Stimulated activated CD4-positive, alpha-beta T cell treated with anti-CD3 and anti-CD28 coated beads, Interleukin-15, amount 100 ng/mL, for 24 hours (primary cell): ENCODE measurements at places on chromosomes 4 and X.
A peak's percentile ranks its signal among the peaks of the same experiment; 100 is the strongest.

GRCh38 chr4:69057620-69058409, 38.5 kb upstream of the UGT2B7 start:
- no peak for DNase-seq

GRCh38 chr4:22196551-22196950, 248.0 kb upstream of the KCNIP4 start:
- DNase-seq = no peak

- no peak for DNase-seq
These were observed 81.5 kb upstream of the BMP3 start for GRCh38 chr4:80948995-80949394.

- DNase-seq = no peak
These were observed 12.6 kb downstream of the EFNB1 start for GRCh38 chrX:68841251-68842049.

DNA sequence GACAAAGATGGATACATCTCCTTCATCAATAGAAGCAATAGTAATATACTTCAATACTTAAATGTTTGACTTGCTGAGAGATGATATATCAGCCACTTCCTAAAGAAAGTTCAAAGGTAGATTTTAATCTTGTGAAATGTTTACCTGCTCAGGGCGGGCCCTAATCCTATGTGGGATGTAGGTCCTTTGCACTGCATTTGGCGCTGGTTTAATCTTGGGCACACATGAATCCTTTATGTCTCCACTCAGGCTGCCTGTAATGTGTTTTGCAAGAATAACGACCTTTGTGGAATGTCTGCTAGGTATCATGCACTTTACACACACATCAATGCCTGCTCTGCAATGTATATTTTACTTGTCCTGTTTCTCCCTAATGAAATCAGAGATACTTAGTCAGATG, 368.7 kb downstream of the GBA3 start:
- no peak for DNase-seq

DNA sequence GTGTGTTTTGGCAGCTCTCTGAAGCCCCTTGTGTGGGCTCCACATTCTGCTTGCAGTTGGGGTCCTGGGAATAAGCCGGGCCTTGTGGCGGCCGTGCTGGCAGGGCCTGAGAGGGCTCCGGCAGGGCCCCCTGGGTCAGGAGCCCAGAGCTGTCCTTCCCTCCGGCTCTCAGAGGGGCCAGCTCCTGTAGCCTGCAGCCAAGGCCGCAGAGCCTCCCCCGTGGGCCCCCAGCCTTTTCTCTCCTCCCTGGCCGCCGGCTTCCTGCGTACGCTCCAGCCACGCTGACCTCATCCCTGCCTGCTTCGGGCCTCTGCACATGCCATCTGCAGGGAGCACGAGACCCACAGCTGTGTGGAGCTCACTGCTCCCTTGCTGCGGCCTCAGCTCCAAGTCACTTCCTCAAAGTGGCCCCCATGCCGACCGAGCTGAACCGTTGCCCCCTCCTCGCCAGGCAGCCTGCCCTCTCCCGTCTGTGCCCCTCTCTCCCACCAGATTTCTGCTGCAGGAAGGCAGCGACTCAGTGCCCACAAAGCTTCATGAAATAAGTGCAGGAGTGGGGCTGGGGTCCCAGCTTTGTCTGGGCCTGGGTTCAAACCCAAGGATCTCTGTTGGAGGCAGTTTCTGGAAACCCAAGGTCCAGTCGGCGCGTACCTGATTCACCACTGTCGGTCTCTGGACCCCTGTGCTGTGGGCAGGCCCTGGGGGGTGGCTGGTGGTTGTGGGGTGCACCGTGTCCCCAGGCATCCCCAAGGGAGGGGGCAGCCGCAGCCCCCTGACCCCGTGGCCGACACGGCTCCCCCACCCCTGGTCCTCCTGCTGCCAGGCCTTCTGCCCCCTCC, 57.1 kb upstream of the NKX1-1 start:
- DNase-seq = no peak

DNA sequence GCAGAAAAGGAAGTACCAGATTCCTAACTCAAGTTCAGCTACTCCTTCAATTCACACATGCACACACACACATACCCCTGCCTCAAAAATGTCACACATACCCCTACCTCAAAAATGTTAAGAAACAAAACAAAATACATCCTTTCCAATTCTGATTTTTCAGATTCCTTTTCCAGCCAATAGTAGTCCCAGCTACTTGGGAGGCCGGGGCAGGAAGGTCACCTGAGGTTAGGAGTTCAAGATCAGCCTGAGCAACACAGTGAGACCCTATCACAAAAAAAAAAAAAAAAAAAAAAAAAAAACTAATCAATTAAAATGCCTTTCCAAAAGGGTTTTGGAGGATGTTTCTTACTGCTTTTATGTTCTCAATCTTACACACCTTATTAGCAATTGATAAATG, 138.0 kb downstream of the AFAP1 start:
- no peak for DNase-seq

DNA sequence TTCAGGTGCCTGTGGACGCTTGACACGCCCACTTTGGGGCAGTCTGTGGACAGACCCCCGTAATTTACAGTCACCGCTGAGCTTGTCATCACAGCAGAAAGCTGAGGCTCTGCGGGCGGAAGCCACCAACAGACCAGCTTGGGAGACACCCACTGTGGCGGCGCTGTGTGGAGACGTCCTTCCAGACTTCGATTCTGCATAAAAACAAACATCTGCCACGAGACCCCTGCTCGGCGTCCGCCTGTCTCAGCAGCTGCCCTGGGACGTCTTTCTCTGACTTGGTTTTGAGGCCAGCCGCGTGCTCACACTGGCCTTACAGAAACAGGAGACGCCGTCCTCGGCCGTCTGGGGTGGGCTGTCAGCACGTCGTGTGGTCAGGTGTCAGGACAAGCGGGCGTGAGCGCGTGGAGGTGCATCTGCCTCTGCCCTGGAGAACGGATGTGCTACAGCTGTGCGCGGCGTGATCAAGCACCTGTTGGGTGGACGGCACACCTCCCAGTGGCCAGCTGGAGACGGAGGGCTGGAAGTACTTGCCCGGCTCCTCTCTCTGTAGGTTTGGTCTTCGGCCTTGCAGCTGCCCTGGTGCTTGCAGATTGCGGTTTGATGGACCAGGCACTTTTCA, 37.5 kb downstream of the PIGG start:
- no peak for DNase-seq

- DNase-seq = peak; percentile 25
These were observed 124.1 kb upstream of the TBL1X start for GRCh38 chrX:9340598-9341290.

DNA sequence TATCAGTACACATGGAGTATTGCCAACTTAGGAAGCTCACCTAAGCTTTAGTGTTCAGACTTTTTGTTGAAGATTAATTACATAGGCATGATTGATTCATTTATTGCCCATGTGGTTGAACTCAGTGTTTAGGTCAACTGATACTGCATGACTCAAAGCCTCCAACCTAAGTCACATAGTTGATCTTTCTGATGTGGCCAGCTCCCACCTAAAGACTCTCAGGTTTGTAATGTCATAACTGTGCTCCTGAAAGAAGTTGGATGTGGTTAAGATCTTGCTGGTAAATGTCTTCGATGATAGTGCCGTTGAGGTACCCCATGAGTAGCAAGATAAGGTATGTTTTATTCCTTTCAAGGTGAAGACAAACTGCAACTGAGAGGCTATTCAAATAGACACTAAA, 192.5 kb downstream of the EDA start:
- no peak for DNase-seq

DNA sequence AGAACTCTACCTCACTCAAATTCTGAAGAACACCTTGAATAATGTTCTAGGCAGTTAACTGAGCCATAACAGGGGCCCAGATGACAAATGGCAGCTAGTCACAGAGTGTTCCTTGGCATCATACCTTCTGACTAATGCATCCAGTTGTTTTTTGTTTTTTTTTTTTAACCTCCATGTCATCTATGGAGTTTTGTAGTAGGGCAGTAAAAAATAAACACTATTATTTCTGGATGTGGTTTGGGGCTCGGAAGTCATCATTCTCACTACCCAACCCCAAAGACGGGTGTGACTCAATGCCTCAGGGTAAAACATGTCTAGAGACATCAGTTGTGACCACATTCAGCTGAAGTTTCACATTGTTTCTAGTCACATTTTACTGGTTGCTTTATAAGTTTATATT, 31.2 kb upstream of the MCF2 start:
- peak; percentile 11 for DNase-seq

GRCh38 chr4:149161247-149161646, 654.4 kb downstream of the IQCM start:
- no peak for DNase-seq
